ENCODE measurements at places on chromosomes 2 and 18.

DNA sequence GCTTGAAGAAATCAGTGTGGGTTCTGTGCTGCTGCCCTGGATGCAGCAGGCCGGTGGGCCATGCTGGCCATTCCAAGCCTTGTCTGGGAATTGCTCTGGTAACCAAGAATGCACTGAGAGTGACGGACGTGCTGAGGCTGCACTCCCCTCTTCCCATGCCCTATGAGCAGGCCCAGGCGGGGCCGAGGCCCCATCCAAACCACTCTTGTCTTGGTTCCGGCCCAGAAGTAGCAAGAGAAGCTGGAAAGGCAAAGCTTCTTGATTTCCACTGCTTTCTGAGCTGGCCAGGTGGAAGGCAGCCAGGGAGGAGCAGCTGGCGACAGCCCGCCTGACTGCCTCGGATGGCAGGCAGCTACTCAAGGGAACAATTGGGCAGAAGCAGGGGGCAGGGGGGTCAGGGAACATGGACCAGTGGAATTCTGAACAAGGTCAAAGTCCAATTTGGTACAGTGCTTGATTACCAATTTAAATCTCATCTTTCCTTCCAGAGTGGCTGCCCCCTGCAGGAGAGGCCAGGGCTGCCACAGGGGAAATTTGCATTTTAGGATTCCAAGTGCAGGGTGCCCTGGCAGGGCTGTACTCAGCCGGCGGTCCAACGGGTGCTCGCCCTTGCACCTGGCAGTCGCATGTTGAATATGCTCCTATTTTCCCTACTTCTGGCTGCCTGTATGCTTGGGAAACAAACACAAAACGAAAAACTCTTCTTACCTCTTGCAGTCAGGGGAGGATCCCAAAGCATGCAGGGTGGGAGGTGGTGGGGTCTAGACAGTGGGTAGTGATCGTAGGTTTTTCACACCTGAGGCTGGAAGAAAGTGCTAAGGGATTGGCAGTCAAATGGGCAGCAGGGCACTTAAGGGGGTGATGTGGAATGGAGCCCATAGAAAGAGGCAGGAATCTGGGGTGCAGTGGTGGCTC, 67.3 kb downstream of the LIPG start:
- peak; percentile 25 for DNase-seq

DNA sequence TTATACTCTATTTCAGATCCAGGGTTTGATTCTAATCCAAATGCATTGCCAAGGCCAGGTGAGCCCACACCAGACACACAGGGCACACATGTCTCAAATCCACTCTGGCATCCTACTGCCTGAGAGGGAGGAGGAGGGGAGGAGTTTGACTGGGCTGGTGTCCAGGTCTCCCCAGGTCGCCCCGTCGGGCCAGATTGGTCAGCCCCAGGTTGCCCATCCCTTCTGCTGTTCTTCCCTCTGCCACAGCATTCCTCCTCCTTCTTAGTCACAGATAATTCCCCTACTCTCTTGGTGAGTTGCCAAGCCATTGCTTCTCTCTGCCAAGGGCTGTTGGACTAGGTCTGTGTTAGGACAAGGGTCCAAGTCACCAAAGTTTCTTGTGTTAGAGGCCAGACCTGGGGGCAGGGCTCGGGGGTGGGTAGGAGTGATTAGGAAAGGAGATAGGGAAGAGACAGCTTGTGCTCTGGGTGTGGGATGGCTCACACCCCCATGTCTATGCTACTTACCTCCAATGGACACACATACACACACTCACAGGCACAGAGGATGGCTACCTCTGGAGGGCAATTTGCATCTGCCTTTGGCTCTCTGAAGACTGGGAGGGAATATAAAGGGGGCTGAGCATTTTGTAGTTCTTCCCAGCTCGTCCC, 2.5 kb upstream of the EGR4 start:
- DNase-seq: no peak

GRCh38 chr18:6821356-6821755, 91.8 kb downstream of the ARHGAP28 start:
- no peak for DNase-seq

GRCh38 chr2:223300326-223300725, 248.3 kb downstream of the KCNE4 start:
- no peak for DNase-seq

DNA sequence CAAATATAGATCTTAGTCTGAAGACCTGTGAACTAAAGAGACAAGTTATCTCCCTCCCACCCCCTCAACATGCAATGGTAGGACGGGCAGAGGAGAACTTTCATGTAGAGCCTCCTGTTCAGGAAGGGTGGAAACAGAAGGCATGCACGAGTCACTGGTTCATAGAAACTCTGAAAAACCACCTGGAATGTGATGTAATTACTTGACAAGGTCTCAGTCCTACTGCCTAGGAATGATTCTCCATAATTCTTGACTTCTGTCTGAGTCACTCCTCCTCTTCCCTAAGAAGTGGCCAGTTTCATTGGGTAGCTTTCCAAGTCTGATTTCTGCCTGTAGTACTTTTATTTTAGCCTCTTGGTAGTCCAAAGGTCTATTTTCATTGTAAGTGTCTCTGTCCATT, 277.3 kb downstream of the PTPRM start:
- no peak for DNase-seq

GRCh38 chr2:236176417-236176816, 8.2 kb upstream of the GBX2 start:
- DNase-seq: no peak

GRCh38 chr2:26223018-26223417, 21.4 kb downstream of the HADHA start:
- DNase-seq: no peak

- no peak for DNase-seq
These were observed 114.7 kb downstream of the TNS1 start for GRCh38 chr2:217887841-217888701.

DNA sequence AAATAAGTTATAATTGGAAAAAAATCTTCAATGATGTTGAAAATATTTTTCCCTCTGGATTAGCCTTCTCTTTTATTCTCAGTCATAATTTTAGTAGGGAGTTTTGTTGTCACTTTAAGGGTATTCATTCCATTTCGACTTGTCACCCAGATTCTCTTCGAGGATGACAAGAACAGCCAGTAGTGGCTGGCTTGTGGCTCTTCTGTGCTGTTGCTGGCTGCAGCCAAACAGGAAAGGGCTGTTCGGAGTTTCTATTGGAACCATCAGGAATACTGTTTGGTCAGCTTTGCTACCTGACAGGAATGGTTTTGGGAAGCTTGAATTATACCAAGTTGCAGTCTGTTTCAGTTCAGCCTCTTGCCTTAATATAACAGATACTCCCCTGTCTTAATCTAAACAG, 41.6 kb downstream of the MGAT5 start:
- DNase-seq: no peak

GRCh38 chr2:5698134-5698533, 6.0 kb downstream of the SOX11 start:
- no peak for DNase-seq

DNA sequence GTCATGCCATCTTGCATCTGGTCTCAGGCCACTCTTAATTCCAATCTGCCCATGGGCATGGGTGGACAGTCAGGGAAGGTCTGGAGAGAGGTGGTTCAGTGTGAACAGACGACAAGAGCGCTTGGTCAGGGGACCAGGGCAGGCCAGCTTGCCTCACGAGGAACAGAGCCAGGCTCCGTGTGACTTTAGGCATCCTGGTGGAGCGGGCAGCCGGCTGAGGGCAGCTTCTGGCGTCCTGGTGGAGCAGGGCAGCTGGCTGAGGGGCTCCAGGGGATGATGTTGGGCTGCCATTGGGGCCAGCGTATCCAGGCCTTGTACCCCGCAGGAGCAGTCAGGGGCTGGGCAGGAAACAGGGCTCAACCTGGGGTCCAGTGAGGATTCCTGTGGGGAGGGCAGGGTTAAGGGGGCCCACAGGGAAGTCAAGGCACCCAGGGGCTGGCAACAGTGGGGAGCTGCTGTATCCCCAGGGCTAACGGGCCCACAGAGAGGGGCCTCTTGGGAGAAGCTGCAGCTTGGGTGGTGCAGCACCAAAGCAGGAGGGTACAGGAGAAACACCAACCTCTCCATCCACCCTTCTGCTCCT, 197.9 kb upstream of the TWIST2 start:
- no peak for DNase-seq

GRCh38 chr2:85741833-85742455, 11.8 kb upstream of the ATOH8 start:
- peak; percentile 78 for DNase-seq

DNA sequence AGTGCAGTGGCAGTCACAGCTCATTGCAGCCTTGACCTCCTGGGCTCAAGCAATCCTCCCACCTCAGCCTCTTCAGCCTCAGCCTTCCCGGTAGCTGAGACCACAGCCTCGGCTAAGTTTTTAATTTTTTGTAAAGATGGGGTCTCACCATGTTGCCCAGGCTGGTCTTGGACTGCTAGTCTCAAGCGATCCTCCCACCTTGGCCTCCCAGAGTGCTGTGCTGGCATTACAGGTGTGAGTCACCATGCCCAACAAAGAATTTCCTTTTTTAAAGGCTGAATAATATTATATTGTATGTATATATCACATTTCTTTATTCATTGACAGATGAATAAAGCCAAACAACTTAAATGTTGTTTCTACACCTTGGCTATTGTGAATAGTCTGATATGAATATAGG, 42.5 kb downstream of the MOB4 start:
- DNase-seq: no peak

GRCh38 chr2:47238638-47239037, 83.5 kb upstream of the STPG4 start:
- no peak for DNase-seq

GRCh38 chr2:130791617-130791939, 36.2 kb downstream of the AMER3 start:
- DNase-seq: peak; percentile 21

- no peak for DNase-seq
These were observed 46.4 kb upstream of the CXCR4 start for GRCh38 chr2:136164280-136164776.

- DNase-seq: peak; percentile 27
These were observed 28.1 kb upstream of the SATB2 start for GRCh38 chr2:199485732-199486335.

DNA sequence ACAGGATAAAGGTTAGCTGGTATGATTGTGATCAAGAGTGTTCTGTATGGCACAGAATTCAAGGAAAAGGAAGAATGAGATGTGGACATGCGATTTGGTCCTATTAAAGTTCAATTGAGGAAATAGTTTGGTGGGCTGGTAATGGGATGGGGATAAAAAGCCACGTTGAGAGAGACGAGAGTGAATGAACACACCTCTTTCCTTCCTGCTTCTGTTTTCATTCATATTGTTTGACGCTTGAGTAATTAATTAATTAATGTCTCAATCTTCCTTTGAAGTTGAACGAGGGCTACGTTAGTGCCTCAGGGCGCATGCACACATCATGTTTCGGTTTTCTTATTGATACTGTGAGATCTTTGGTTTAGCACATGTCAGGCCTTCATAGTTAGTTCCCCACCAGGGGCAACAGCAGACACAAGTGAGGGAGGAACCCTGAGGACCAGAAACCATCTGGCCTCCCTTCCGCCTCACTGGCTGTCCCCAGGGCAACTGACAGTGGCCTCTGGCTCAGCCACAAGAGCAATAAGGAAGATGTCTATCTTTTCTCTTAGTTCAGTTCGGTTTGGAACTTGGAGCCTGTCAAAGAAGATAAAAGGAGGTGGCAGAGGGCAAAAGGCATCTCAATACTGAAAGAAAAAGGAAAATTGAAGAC, 116.0 kb downstream of the LIPG start:
- DNase-seq: no peak

- no peak for DNase-seq
These were observed 36.6 kb downstream of the CEP68 start for GRCh38 chr2:65092791-65093190.

- DNase-seq: no peak
These were observed 296.2 kb upstream of the NRP2 start for GRCh38 chr2:205386109-205386508.

DNA sequence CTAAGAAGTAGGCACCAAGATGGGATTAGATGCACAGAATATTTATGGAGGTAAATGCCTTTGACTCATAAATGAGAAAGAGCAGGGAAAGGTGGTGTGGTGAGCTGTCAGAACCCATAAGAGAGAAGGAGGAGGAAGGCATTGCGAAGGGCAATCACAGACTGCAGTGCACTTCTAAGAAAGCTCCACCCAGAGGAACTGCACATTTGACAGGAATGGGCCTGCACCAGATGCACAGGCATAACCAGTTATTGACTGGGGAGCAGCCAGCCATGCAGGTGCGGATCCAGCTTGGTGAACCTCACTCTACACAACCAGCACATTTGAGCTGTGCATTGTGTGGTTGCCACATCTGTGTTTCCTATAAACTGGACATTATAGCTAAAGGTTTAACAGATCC, 62.2 kb upstream of the L3MBTL4 start:
- no peak for DNase-seq

DNA sequence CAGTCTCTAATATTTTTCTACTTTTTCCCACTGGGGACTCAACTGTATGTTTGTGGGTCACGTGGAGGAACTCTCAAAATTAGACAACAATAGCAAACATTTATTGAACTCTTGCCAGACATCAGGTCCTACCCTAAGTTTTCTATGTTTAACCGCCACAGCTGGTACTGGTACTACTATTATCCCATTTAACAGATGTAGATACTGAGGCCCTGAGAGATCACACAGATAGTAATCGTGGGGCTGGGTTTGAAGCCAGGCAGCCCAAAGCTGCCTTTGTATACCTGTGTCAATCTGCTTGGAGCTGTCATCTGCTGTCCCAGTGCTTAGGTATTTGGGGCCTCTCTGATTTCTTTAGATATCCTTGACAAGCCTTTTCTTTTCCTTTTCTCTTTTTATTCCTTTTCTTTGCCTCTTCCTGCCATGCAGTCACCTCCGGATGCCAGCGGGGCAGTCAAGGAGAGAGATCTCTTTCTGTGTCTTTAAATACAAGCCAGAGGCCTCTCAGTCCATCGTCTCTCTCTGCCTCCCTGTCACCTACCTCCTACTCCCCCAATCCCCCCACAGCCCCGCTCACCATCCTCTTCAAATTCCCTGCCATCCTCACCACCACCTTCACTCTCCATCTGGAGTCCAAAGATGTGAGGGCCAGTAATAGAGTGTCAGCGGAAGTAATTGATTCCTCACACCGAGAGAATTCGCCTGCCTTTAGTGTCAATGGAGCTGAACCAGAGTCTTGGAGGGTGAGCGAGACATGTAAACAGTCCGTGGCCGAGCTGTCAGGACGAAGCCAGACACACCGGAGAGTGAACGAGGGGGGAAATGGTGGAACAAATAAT, 23.4 kb downstream of the NRP2 start:
- DNase-seq: no peak

DNA sequence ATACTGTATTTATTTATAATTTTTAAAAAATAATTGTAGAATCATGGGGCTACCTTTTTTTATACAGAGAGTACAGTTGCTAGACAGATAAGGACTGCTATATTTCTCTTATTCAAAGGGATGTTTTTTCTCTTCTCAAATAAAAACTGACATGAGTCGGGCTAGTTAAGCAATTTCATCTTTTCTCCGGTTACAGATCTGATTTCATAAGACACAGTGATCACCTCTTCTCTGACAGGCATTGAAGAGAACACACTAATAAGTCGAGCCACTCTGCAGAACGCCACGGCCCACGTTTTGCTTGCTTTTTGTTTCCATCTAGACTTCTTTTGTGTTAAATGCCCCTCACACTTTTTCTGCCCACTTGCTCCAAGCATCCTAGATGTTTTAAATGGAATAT, 85.4 kb downstream of the HNRNPLL start:
- no peak for DNase-seq

All from hippocampal formation (tissue), 2 donors.